ENCODE measurements at places on chromosomes 11 and 22.

DNA sequence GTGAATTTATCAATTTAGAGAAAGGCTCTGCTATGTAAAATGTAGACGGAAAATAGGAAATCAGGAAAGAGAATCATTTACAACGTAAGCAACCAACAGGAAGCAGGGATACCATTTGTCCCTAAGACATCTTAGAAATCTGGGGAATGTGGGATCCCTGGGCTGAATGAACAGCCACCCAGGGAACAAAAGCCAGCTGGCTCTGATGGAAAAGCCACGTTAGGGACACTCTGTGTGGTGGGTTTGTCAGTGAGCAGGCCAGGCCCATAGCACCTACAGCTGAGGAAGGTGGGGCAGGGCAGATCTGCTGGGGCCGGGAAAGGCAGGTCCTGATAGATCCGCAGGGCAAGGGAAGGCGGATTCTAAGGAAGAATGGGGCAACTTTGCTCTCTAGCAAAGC, 87.1 kb upstream of the CSNK2A3 start:
- no peak for DNase-seq

DNA sequence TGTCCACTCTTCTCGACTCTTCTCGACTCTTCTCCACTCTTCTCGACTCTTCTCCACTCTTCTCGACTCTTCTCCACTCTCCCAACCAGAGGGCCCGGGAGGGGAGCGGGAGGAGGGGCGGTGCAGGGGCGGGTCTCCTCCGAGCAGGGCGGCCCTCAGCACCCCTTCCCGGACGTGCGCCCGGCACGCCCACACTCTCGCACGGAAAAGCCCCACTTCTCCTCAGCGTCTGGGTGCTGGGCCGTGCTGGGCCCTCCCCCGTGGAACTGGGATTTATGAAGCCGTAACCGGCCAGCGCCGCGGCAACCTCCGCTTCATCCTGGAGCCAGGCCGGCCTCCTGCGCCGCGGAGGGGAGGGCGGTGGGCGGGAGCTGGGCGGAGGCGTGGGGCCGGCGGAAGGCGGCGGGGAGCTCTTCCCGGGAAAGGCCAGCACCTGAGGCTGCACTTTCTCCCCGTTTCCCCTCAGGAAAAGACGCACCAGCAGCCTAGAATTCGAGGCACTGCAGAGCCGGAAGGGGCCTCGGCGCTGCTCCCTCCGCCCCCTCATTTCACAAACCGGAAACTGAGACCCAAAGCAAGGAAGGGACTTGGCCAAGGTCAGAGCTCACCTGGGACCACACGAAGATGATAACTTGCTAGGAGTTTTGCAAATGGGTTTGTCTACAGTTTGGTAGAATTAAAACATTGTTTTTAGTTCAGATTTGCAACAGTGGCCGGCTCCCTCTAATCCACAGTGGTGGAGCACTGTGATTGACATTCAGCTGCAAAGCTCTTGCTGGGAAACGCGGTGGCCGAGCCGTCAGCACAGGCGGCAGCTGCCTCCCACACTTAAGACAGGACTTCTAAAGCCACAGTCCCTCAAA, 31.6 kb upstream of the JAM3 start:
- peak; percentile 50 for DNase-seq

DNA sequence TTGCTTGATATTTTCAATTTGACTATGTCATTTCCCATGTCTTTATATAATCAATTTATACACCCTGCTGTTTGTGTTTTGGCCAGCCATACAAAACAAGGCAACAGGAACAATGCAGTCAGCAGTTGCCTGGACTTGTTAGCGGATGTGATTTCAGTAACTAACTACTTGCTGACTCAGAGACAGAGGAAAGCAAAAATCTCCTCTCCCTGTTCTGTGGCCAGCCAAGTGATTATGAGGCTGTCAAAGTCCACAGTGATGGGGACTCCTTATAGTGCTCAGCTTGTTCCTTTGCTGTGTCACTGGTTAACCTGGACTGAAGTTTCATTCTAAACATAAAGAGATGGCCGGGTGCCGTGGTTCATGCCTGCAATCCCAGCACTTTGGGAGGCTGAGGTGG, 32.6 kb upstream of the APLP2 start:
- DNase-seq, result no peak

DNA sequence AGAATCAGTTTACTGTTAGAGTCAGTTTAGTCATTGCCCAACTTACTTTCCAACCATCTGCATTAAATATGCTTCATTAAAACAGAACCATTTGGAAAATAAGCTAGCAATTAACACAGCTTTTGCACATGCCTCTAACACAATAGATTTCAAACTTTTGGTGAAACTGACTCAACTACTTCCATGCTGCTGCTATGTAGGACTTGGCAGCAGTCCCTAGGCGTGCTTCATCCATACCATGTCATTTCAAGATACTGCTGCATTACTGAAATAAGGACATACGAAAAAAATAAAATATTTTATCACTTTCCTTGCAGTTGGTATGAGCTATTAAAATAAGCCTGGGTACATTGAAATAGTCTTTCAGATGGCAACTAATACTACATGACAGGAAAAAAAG, 65.5 kb upstream of the SOX6 start:
- no peak for DNase-seq

GRCh38 chr22:36303874-36304273, 50.9 kb downstream of the APOL1 start:
- no peak for DNase-seq

DNA sequence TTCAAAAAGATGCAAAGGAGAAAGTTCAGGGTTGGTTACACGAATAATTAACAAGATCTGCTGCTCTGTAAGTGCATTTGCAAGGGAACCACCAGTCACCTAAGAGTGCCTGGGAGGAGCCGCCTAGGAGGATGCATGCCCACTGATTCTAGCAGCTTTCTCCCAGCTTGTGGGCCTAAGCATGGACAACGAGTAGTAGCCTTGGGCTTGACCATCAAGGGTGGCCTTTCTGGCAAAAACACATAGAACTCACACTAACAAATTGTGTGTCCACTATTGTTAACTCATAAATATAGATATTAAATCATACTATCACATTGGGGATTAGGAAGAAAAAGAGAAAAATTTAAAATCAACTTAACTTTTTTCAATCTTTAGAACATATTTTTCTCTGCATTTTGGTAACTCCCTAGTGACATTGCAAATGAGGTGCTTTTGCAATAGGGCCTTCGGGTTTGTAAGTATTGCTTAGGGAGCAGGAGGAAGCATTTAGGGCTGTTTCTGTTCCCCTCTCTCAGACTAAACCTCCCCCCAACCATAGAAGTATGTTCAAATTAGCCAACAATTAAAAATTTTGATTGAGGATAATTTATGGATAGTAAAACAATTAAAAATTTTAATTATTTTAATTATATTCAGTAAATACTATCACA, 57.3 kb upstream of the CEP295 start:
- DNase-seq, result no peak

- DNase-seq, result no peak
These were observed 383.0 kb upstream of the B3GAT1 start for GRCh38 chr11:134795017-134795416.

- DNase-seq, result no peak
These were observed 1.5 kb downstream of the TNNT3 start for GRCh38 chr11:1920909-1921573.

- DNase-seq, result no peak
These were observed 899.2 kb upstream of the API5 start for GRCh38 chr11:42412590-42412989.

DNA sequence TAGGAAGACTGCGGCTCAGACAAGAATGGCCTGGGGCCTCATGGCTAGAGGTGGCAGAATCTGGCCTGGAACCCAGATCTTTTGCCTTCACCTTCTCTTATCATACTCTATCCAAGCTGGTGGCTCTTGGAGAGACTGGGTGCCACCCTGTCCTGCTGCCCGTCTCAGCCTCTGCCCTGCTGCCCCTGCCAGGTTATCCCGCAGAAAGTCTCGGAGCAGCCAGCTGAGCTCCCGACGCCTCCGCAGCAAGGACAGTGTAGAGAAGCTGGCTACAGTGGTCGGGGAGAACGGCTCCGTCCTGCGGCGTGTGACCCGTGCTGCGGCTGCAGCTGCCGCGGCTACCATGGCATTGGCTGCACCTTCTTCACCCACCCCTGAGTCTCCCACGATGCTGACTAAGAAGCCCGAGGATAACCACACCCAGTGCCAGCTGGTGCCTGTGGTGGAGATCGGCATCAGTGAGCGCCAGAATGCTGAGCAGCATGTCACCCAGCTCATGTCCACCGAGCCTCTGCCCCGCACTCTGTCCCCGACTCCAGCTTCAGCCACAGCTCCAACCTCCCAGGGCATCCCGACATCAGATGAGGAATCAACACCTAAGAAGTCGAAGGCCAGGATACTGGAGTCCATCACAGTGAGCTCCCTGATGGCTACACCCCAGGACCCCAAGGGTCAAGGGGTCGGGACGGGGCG, 5.9 kb downstream of the INCENP start:
- no peak for DNase-seq

- DNase-seq, result no peak
These were observed 64.9 kb downstream of the SVIP start for GRCh38 chr11:22764735-22765134.

GRCh38 chr11:84788220-84788619, 838.9 kb downstream of the DLG2 start:
- DNase-seq, result no peak

DNA sequence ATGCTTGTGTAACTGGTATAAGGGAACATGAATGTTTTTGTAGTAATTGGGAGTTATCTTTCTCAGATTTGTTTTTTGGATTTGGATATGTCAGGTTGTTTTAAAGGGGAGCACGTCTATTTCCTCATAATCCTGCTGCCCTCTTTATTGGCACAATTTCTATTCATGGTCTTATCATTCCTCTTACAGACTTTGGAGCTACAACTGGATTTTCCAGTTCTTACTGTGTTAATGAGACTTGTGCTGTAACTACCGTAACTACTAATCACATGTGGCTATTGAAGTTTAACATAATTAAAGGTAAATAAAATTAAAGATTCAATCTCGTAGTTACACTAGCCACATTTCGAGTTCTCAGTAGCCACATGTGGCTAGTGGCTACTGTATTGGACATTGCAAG, 1.9 kb downstream of the FDX1 start:
- no peak for DNase-seq

DNA sequence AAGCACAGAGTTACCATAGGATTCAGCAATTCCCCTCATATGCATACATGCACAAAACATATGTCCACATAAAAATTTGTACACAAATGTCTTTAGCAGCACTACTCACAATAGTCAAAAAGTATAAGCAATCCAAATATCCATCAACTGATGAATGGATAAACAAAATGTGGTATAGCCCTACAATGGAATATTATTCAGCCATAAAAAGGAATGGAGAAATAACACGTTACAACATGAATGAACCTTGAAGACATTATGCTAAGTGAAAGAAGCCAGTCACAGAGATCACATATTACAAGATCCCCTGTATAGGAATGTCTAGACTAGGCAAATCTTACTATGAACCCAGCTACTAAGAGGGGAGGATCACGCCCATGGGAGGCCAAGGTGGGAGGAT, 7.2 kb downstream of the PRR14L start:
- DNase-seq, result no peak

DNA sequence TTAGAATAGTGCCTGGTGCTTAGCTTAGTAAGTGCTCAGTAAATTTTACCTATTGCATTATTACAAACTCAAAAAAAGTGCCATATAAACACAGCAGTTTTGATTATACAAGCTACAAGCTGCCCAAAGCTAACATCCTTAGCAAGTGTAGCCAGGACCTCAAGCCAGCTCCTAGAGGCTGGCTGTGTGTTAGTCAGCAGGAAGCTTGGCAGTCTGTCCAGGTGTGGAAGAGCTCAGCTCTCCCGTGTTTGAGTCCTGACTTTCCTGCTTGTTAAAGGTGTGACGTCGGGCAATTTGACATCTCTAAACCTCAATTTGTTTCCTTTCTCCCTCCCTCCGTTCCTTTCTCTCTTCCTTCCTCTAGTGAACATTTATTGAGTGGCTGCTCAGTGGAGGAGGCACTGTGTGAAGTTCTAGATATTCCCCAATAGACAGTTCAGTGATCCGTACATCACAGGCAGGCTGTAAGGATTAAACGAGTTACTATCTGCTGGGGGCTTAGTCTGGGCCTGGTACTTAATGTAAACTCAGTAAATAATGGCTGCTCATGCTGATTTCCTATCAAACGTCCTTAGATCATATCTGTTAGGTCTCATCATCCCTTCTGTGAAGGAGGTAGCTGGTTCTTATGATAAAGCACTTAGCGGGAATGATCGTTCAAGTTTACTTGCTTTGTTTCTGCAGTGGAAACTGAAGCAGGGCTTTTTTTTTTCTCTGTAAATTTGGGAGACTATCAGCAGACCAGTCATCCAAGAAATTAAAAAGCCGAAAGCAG, 68.7 kb downstream of the PRR5L start:
- no peak for DNase-seq

DNA sequence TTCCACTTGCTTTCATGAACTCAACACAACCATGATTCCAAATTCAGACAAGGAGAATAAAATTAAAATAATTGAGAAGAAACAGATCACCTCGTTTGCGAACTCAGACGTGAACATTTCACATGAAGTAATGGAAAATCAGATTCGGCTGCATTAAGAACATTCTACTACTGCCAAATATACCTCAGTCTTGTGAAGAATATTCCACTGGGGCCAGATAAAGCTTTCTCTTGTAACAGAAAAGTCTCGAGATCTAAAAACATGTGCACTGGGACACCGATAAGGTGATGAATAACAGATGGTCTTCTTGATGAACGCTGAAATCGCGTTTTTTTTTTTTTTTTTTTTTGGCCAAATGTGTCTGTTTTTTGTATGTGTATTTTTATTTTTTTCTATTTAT, 761.1 kb downstream of the BRD1 start:
- no peak for DNase-seq

DNA sequence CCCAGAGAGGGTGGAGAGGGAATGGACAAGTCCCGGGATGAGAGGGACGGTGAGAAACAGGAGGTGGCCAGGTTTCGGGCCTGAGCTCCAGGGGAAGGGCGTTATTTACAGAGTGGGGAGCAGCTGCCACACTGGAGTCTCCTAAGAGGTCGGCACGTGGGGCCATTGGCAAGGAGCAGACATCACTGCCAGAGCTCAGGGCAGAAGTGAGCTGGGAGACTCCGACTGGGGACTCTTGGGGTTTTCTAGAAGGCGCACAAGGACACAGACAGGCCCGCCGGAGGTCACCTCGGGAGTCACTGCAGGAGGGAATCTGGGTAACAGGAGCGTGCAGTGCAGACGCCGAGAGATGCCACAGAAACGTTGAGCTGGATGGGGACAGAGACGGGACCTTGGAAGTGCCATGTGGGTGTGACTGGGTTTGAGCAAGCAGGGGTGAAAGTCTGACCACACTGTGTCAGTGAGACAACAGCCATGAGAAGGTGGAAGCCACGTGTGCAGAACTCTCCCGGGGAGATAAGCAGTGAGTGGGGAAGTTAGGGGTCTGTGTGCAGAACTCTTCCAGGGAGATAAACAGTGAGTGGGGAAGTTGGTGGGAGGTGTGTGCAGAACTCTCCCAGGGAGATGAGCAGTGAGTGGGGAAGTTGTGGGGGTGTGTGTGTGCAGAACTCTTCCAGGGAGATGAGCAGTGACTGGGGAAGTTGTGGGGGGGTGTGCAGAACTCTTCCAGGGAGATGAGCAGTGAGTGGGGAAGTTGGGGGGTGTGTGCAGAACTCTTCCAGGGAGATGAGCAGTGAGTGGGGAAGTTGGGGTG, 187.5 kb downstream of the SHANK2 start:
- DNase-seq, result no peak

GRCh38 chr11:44116234-44116830, 20.9 kb downstream of the EXT2 start:
- DNase-seq, result no peak

Measured in KBM-7 (cell line).